Progenitor cell of endocrine pancreas (in vitro differentiated cells): ENCODE measurements at places on chromosomes 7 and 10. TPM values are rescaled to one million over a fixed set of nuclear protein-coding genes. Genes with fewer than 3 reads are reported as not detected.
A peak's percentile ranks its signal among the peaks of the same experiment; 100 is the strongest.

DNA sequence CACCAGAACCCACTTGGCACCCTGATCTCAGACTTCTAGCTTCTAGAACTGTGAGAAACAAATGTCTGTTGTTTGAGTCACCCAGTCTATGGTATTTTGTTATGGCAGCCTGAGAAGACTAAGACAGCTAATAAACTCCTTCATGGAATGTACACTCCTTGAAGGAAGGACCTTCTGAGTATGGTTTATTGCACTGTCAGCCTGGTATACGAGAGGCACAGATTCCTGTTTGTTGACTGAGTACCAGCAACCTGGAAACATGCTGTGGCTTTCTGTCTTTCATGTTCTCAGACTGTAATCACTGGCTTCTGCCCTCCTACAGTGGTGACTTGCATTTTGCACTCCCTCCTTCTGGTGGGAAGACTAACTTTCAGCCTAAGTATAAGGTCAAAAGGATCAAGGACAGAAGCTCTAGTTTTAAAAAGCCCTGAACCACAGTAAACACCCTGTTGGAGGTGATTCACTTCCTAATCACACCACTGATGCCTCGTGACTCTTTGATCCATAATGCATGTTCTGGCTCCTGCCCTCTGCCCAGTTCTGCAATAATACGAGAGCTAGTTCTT, 319.0 kb upstream of the NPSR1 start:
- DNase-seq, result no peak

DNA sequence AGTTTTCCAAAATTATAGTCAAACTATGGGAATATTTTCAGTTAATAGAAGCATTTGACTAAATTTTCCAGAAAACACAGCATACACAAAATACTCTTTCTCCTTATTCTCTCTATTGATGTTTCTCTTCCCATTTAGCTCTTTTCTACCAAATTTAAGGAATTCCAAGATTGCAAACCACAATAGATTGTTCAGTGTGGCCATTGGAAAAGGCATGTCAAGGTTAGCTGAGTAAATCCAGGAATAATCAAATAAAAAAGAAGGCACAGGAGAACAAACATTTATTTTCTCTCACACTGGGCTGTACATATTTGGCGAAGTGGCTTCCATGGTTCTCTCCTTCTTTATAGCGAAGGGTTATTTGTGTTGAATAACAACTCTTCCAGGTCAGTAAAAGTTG, 117.3 kb downstream of the THSD7A start:
- no peak for DNase-seq

ACTA2 gene
- total RNA-seq, result 4.1 and 6.0 TPM in 2 replicates

GRCh38 chr7:68425377-68425776, 1172.9 kb upstream of the AUTS2 start:
- no peak for DNase-seq

GRCh38 chr7:131931370-131931769, 374.9 kb upstream of the PODXL start:
- DNase-seq, result no peak

GRCh38 chr7:74606101-74606908, 51.2 kb upstream of the GTF2I start:
- no peak for DNase-seq

COL28A1 gene
- total RNA-seq, result 17.3 and 18.3 TPM in 2 replicates

GRCh38 chr10:17989908-17990767, 38.4 kb downstream of the SLC39A12 start:
- no peak for DNase-seq

- DNase-seq, result no peak
Measured at GRCh38 chr7:98985406-98985805, 107.1 kb downstream of the TRRAP start.

MMD2 gene
- not detected in 2 replicates for total RNA-seq

DNA sequence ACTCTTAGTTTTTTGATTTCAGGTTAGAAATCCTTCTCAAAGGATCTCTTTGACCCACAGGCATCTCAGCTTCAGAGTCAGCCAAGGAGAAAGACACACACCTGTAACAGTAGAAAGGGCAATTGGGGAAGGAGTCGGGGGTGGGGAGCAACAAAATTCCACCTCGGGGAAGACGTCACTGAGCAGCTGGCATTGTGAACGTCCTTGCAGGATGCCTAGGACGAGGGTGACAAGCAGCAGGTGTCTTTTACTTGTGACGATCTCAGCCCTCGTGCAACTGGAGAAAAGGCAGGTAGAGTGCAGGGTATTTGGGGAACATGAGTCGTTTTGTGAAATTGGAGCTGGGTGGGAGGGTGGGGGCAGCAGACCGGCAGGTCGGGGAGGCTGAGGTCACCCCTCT, 627.0 kb downstream of the ACTR3B start:
- no peak for DNase-seq

DNA sequence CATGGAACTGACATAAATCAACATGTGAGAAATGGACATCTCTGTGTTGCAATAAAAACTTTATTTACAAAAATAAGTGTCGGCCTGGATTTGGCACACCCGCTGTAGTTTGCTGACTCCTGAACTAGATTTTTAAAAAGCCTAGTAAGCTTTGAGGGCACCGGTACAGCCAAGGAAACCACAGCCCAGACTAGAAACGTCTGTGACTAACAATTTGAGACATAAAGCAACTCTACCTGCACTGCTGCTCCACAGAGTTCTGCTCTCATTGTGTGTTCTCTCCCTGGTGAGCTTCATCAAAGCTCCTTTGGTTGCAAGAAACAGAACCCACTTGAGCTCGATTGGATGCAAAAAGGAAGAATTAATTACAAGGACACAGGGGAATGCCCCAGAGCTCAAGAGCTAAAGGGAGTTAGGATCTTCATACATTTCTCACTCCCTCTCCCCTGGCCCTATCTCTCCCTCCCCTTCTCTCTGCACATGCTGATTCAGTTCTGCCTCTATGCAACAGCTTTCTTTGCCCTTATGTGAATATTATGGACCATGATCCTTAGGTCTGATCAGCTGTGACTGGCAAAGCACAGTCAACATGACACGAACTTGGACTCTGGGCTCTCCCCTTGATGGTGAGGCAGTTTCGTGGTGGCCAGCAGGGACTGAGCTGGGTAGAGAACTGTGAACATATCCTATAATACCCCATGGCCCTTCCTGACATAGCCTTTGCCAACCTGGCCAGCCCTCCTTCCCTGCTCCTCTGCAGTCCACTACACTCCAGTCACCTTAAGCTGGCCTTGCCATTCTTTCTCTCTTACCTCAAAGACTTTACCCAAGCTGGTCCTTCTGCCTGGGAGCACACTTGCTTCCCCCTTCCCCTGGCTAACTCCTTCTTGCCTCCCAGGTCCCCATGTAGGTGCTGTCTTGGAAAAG, 77.5 kb upstream of the YAE1 start:
- no peak for DNase-seq

GRCh38 chr7:17147409-17147808, 151.0 kb upstream of the AHR start:
- DNase-seq, result no peak

- DNase-seq, result no peak
Measured at GRCh38 chr10:130065251-130065650, 45.4 kb downstream of the C10orf143 start.

MET gene
- 44.4 and 46.0 TPM in 2 replicates for total RNA-seq

DNA sequence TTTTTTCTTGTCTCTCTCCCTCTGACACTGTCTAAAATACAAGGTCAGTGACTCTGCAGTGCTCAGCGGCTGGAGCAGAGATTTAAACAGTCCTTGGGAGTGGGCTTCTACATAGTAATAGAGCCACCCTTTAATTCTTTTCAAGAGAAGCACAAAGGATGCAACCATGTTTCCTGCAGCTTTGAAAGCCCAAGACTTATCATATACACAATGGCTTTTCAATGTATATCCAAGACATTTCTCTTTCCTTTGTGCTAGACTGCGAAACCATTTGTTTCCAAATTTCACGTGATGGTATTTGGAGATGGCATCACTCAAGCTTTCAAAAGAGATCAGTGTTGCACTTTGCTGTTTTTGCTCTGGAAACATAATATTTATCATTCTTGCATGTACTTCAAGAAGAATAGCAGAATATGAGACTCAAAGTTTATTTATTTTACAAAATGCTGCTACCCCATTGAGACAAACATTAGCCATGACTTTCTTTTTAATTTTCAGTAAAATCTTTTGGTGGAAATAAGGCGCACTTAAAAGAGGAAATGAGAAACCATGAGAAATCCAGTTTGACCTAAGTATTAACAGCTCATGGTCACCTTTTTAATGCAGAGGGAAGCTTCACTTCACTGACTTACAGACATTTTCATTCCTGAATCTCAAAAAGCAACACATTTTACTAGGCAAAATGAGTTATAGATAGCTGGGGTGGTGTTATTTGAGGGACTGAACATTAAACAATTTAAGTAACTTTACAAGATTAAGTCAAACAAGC, 76.6 kb downstream of the SEMA3C start:
- DNase-seq, result no peak

MMRN2 gene
- total RNA-seq, result 1.5 and 1.6 TPM in 2 replicates

- no peak for DNase-seq
Measured at GRCh38 chr7:102287111-102287980, 678 bp downstream of the SH2B2 start.

- no peak for DNase-seq
Measured at GRCh38 chr7:101255796-101256195, 10.9 kb upstream of the FIS1 start.

GRCh38 chr10:85580585-85580984, 786.0 kb downstream of the GRID1 start:
- DNase-seq, result no peak

DNA sequence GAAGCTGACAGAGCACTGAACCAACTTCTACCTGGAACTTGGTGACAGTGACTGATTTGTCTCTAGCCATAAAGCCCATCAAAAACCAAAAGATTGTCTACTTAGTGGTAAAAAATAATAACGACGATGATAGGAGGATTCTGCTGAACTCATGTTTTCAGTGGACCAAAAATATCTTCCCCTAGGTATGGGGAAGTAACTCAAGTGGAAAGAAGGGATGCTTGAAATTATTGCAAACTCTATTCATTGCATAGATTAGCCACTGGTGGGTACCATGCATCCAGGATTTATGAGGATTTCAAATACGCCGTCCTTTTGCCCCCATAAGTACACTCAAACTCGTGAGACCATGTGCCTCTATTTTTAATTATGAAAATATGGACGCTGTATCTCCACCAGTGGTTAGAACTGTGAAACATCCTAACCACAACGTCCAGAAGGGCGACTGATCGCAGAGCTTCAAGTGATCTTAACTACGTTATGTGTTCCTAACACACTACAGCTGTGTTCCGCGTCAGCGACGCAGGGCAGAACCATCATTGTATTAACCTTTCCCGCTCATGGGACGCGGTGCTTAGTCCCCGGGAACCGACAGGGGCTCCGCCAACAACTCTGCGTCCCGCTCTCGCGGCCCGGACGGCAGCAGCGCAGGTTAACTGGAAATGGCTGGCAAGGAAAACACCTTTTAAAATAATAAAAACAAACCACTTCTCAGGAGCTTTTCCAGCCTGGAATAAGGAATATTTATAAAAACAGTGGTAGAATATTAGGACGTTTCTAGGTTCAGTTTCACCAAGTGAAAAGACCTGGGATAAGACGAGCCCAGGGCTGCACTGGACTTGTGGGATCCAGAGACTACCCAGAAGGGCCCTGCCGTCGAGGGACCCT, 776 bp downstream of the PEX1 start:
- DNase-seq, result peak; percentile 35

DNA sequence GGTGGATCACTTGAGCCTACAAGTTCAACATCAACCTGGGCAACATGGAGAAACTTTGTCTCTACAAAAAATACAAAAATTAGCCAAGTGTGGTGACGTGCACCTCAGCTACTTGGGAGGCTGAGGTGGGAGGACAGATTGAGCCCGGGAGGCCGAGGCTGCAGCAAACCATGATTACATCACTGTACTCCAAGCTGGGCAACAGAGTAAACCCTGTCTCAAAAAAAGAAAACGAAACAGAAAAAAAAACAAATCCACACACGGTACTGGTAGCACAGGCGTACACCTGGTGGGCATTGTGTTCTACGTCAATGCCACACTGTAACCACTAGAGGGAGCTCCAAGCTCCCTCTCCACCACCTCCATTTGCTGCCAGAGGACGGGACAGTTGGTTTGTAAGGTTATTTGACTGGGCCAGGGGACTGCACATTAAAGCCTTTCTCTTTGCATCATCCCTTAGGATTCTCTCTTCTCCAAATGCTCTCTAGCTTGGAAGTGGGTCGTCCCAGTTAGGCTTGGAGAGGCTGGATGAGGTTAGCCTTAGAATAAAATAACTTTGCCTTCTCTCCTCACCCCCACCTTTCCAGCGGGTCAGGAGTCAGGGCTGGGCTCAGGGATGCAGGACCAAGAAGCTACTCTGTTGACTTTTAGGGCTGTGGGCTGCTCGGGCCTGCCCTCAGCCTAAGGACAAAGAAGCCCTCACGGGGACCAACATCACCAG, 130.8 kb downstream of the SORBS1 start:
- peak; percentile 23 for DNase-seq

ACSL5 gene
- 0.22 and 0.33 TPM in 2 replicates for total RNA-seq

DNA sequence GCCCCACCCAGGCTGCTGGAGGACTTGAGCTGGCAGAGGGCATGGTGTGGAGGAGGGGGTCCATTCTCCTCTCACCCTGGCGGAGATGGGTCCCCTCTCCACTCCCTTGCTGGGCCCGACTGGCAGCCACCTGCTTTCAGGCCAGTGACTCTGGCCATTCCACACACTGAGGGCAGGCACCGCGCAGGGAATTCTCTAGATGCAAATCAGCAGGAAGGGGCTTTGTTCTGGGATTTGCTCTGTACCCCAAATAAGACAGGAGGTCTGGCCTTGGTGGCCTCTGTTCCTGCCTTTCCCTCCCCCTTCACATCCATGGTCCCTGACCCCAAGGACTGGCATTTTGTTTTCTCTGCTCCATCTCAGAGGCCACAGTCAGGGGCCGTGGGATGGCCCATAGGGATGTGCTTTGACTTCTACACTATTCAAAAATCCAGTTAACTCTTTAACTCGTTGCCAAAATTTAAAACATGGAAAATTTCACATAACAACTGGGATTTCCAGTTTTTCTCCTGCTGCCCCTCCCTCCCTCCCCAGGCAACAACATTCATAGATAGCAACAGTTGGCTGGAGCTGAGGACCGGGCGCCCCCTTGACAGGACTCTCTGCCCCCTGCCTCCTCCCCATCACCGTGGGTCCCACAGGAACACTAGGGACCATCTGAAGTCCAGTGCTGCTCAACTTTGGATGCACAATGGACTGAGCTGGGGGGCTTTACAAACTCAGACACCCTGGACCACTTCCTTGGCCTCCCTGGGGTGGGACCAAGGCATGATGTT, 33.9 kb downstream of the PPIF start:
- DNase-seq, result peak; percentile 7

CHCHD1 gene
- 36.0 and 38.8 TPM in 2 replicates for total RNA-seq

GRCh38 chr10:4512671-4513240, 313.3 kb upstream of the AKR1E2 start:
- no peak for DNase-seq

DNA sequence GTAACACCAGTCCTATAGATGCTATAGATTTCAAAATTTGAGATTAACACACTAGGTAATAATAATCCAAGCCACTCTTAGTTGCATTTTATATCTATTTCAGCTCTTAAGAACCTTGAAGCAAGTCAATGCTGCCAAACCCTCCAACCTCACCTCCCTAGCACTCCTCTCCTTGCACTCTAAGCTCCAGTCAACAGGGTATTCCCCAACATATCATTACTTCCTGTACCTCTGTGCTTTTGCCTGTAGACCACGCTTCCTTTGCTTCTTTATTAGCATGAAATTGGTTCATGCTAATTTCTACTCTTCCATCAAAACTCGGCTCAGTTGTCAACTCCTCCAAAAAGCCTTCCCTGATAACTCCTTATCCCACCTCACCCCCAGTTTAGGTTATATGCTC, 24.6 kb downstream of the PEX1 start:
- DNase-seq, result no peak

NKX2-3 gene
- not detected in 2 replicates for total RNA-seq

- DNase-seq, result no peak
Measured at GRCh38 chr7:15625466-15625865, 61.0 kb downstream of the MEOX2 start.

GRCh38 chr7:4123823-4124222, 558.3 kb upstream of the FOXK1 start:
- no peak for DNase-seq
